Left lung (tissue), 14 donors: ENCODE measurements at places on chromosomes 7 and 10. TPM values are rescaled to one million over a fixed set of nuclear protein-coding genes. Genes with fewer than 3 reads are reported as not detected.

COL17A1 gene
- 0.80 TPM for polyA plus RNA-seq

LDB3 gene
- 1.3 TPM for polyA plus RNA-seq

- no peak for DNase-seq
Observed at GRCh38 chr10:70596110-70596798, 6.3 kb downstream of the PRF1 start.

GRCh38 chr7:68247126-68247525 lies 1250.5 kb downstream of the TYW1 start:
- no peak for DNase-seq
